NCI-H2081 treated with DMSO at 0.1 percent for 48 hours (cell line): ENCODE measurements at places on chromosomes 16 and 17.

GRCh38 chr17:82531431-82531881 lies 11.9 kb downstream of the FOXK2 start:
- no peak for DNase-seq

- no peak for DNase-seq
These were observed 21.6 kb downstream of the PLA2G10 start for GRCh38 chr16:14672403-14672971.

GRCh38 chr17:82776454-82776853 lies 24.6 kb downstream of the TBCD start:
- no peak for DNase-seq

- no peak for DNase-seq
These were observed 23.1 kb upstream of the ITGAX start for GRCh38 chr16:31331807-31332301.

DNA sequence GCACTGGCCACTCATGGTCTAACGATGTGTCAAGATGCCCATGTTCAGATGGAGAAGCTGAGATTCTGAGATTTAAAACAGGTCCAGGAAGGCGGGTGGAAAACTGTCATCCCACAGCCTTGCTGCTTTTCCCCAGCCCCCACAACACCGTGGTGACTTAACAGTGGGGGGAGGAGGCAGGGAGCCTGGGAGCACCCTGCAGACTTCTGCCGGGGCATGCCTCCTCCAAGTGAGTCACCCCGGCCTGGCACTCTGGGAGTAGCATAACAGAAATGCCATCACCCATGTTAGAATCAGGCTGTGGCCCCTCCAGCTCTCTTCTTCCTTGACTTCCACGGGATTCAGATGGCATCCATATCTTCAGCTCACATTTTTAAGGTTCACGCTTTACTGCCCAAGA lies 164.8 kb downstream of the CBLN1 start:
- no peak for DNase-seq

DNA sequence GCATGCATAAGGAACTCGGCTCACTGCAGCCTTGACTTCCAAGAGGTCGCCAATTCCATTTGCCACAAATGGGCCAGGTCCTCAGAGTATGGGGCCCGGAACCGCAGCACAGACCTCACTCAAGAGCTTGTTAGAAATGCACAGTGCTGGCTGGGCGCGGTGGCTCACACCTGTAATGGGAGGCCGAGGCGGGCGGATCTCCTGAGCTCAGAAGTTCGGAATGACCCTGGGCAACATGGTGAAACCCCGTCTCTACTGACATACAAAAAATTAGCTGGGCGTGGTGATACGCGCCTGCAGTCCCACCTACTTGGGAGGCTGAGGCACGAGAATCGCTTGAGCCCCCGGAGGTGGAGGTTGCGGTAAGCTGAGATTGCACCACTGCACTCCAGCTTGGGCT lies 19.6 kb upstream of the N4BP1 start:
- DNase-seq = no peak
